Right hindlimb (tissue), 1 donor: ENCODE measurements at places on chromosomes 16 and 17.

DNA sequence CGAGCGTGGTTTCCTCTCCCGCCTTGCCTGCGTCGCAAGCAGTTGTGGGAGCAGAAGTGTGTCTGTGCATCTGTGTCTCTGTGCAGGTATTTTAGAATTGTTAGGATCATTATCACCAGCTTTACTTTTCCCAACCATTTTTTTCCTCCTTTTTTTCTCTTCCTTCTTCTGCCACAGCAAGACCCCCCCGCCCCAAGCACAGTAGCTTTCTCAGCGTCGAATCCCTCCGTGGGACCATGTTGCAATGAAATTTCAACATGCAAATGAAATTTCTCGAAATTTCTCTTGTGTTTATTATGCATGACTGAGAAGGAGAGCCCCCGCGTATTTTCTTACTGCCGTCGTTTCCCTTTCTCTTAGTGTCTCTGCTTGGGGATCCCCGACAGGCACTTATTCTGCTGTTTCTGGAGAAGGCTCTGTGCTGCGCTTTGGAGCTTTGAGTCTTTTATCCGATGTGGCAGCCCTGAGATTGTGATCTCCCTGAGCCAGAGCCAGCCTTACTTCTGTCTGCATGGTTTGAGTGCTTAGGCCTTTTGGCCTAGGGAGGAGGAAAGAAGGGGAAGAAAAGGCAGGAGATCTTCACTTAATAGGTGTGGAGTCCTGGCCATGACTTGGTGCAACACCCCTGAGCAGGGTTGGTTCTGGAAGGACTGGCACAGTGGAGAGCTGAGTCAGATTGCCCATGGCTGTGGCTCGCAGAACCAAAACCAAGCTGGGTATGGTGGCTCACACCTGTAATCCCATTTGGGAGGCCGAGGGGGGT is 5.0 kb downstream of the ARMC7 start:
- no peak for DNase-seq

DNA sequence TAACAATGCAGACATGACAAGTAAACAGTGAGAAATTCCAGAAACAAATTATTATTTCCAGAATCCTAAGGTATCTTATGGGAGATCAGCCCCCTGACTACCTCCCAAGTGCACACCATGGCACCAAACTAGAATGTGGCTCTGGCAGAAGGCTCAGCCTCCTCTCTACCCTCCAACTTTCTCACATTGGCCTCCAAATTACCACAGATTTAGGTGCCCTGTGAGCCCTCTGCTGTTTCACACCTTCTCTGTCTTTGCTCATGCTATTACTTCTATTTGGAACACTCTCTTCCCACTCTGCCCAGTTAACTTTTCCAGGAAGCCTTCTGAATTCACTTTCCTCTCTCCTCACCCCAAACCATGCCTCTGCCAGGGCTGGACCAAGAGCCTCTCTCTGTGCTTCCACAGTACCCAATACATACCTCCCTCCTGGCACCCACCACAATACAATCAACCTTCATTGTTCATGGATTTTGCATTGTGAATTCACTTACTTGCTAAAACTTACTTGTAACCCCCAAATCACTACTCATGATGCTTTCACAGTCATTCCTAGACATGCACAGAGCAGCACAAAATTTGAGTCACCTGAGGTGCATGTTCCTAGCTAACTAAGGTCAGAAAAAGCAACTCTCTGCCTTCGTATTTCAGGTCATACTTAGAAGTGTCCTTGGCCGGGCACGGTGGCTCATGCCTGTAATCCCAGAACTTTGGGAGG is 31.4 kb downstream of the SMG6 start:
- DNase-seq = no peak

DNA sequence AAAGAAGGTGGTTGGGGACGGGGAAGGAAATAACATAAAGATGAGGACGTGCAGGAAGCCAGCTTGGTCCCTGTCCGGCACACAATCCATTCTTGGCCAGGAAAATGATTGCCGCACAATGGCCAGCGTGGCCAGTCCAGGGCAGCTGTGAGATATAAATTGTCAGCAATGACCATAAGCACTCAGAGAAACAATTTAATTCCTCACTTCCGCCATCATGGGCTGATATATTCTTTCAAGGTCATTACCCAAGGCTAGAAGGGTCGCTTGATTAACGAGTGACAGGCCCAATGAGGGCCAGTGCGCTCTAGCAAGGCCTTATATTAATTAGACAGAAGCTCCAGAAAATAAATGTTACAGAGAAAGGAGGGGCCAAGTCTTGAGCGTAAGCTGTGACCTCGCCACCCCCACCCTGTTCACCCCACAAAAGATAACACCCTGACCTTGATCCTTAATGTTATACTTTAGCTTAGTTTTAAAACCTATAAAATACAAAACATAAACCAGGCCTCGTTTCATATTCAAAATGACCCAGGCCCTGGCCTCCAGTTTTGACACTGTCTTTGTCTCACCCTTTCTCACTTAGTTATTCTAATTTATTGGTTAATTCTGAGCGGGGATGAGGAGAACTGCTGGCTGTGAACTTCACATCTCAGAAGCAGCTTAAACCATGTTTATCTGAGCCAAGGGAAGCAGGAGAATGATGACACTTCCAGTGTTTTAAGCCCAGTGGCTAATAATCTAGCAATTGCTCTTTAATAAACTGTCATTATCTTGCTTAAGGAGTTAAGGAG is 478.3 kb upstream of the ZFHX3 start:
- DNase-seq = no peak

DNA sequence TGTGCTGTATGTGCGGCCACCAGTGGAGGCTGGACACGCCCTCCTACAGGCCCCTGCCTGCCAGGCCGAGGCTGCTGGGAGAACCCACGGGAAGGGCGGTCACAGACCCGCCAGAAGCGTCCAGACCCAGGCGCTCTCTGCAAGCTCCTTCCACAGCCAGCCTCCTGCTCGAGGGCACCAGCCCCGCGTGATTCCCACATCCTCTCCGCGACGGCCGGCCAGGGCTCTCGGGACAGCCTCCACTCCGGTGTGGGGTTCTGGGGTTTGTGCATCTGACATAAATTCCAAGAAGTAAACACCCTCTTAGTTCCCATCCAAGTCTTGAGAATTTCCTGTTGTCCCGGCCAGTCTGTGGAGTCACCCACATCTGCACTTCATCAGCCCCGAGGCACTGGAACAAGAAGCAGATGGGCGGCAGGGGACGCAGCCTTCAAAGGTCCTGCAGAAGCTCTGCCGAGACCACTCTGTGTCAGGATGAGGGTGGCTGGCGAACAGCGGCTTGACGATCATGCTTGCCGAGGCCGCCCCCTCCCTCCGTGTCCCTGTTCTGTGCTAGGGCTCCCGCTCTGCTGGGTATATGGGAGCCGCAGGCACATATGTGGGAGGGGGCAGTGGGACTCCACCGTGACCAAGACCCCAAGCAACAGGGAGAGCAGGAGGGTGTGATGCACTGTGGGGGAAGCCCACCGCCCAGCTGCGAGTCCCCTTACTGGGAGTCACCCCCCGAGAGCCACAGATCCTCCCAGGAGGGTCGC is 2.4 kb upstream of the TMEM204 start:
- DNase-seq = peak; percentile 78

- DNase-seq = no peak
These were observed 251.4 kb downstream of the FTO start for GRCh38 chr16:53955221-53955875.

GRCh38 chr16:57643147-57643874 is 14.9 kb downstream of the ADGRG1 start:
- DNase-seq = no peak

GRCh38 chr17:76687298-76688164 is 23.2 kb downstream of the MXRA7 start:
- DNase-seq = peak; percentile 76

DNA sequence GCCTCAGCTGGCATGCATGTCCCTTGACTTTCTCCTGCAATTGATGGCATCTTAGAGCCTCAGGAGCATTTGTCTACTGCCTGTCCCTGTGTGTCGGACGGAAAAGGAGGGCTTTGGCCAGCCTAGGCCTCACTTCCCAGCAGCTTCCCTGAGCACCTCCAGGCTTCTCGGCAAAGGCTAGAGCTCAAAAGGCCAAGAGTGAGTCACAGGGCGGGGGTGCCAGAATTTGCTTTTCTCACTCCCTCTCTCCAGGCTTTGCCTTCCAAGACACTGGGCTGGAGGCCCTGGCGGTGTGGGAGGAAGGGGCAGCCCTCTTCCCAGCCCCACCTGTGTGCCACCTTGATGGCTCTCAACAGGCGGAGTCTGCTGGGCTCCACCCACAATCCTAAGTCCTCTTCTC is 107.3 kb upstream of the MAF start:
- DNase-seq = peak; percentile 54

DNA sequence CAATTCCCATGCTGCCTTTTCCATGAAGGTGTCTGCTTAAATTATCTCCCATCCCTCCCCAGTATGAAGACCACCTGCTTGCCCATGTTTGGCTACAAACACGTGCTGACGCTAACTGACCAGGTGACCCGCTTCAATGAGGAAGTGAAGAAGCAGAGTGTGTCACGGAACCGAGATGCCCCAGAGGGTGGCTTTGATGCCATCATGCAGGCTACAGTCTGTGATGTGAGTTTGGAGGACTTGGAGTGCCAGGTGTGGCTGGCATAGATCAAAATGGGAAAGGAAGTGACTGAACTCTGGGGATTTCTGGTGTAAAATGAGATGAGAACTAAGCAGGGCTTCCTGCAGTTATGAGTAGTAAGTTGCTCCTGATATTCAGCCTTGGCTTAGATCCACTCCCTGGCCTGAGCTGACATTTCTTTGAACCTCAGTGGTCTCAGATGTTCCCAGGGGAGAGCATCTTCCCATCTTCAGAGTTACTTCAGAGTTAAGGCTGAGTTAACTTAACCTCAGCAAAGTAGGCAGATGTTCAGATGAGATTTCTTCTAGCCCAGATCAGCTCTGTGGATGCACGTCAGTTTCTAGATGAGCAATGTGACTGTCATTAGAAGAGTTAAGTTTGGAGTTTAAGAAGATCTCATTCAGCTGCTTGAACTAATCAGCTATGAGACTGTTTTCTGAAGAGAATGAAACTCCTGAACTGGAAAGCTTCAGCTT is 32.7 kb downstream of the ITGB3 start:
- no peak for DNase-seq
